ENCODE measurements at places on chromosomes 6 and 20.

DNA sequence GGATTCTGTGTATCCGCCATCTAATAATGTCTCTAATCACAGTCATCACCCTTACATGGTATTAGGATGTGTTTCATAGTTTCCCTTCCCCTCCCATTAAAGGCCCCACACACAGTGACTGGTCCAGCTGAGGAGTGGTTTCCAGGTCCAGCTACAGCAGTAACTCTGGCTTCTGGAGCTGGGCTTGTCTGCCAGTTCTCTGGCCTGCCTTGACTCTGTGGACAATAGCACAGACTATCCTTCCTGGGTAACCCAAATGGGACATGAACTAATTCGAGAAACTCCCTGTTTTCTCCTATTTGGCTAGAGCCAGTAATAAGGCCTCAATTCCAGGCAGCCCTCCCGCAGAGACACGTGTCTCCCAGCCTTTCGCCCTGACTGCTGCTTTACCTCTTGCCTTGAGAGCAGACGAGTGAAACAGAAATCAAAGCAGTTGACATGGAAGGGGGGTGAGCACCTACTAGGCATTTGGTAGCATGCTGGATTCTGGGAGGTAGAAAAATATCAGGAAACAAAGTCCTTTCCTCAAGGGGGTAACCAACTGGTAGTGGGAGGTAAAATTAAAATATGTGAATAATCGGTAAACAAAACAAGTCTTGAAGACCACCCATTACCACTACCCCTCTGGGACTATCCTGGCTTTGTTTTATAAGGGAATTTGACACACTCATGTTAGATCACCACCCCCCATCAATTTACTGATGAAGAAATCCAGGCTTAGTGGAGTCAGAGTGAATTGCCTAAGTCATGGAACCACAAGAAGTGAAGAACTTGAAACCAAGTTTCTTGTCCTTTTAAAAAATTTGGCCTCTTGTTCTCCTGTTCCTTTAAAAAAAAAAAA, 1.2 kb downstream of the TRAF3IP2 start:
- DNase-seq, result no peak
- no peaks in the 10 kb centered on the region for H3K27me3 ChIP-seq
- peak overlapping the region; percentile 94 for H3K27ac ChIP-seq
- H3K36me3 ChIP-seq, result peaks cover 4% of the 10 kb centered on the region

- H3K36me3 ChIP-seq, result no peaks in the 10 kb centered on the region
- H3K4me3 ChIP-seq, result peak overlapping the region; percentile 73
- H3K4me1 ChIP-seq, result peaks cover 20% of the 10 kb centered on the region
- no peak for DNase-seq
- peaks cover 49% of the 10 kb centered on the region for H3K27me3 ChIP-seq
These were observed 97.7 kb downstream of the SYCP2 start for GRCh38 chr20:59835448-59836395.

DNA sequence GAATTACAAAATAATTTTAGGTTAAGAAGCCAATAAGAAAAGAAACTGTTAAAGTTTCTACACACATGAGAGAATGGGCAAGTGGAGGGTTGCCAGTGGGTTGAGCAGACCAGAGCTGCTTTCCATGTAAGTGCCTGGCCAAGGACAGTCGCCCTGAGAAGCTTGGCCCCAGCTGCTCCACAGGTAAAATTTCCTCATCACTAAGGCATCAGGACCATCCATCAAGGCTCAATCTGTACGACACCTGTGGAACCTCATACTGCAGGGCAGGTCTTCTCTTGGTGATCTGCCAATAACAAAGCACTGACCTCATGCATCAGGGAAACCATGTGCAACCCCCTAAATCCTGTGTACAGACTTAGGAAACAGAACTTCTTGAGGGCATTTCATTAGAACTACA, 115.4 kb downstream of the INSM1 start:
- H3K4me1 ChIP-seq, result peaks cover 7% of the 10 kb centered on the region
- H3K27me3 ChIP-seq, result no peaks in the 10 kb centered on the region
- peaks cover 5% of the 10 kb centered on the region for H3K36me3 ChIP-seq
- no peak overlapping the region for H3K4me3 ChIP-seq
- no peak overlapping the region for H3K27ac ChIP-seq
- no peak for DNase-seq

DNA sequence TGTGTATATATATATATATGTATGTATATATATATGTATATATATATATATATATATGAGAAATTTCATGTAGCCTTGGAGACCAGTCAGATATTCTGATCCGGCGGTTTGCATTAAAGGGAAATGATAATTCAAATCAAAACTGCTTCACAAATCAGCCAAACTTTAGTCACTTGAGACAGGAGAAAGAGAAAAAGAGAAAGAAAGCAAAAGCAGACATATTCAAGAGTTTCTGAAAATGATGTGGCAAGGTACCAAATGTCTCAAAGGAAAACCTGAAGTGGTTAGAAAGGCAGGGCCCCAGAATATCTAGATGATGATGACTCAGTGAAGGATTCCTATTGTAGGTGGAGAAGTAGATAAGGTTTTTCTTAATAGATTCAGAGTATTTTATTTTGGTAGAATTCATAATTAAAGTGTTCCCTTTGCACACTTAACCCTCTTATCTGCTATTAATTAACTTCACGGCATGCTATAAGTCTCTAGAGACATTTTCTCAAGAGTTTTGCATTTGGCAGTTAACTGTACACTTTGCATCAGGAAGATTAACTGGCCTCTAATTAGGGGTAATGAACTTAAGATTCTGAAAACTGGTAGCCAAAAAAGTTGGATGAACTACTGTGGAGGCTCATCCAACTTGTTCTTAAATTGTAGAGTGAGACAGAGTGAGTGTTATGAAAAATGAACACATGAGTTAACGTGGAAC, 50.1 kb upstream of the ASF1A start:
- H3K4me3 ChIP-seq, result no peak overlapping the region
- H3K36me3 ChIP-seq, result peaks cover 15% of the 10 kb centered on the region
- H3K27ac ChIP-seq, result no peak overlapping the region
- H3K4me1 ChIP-seq, result no peaks in the 10 kb centered on the region
- no peaks in the 10 kb centered on the region for H3K27me3 ChIP-seq
- no peak for DNase-seq

DNA sequence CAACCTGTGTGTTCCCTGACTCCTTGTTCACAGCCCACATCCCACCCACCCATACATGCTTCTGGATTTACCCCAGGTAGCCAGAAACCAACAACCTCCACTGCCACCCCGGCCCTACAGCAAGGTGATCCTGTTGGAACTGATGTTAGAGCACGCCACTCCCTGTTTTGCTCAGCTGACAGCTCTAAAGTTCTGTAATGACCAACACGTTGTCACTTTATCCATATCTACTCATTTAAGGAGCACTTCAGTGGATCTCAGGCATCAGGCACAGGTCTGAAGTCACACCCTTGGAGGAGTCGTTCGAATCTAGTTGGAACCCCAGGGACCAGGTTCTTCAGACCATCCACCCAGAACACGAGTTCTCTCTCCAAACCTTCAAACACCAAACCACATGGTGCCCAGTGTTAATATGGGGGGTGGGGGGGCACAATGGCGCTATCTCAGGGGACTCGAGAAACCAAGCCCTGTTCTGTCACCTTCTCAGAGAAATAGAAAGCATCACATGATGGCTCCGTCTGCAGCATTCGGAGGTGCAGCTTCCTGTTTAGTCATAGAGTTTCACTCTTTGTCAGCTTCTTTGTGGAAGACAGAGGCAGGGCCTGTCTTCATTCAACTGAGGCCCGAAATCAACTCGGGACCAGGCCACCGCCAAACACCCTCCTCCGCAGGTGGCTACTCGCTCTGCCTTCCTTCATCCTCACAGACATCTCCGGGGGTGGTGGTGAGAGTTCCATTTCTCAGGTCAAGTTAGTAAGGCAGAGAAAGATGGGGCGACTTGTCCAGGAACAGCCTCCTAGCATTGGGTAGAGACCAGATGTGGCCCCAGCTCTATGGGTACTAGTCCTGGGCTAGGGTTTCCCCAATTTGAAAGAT, 142.2 kb downstream of the NFATC2 start:
- H3K4me3 ChIP-seq, result no peak overlapping the region
- H3K27ac ChIP-seq, result no peak overlapping the region
- H3K27me3 ChIP-seq, result no peaks in the 10 kb centered on the region
- H3K36me3 ChIP-seq, result no peaks in the 10 kb centered on the region

DNA sequence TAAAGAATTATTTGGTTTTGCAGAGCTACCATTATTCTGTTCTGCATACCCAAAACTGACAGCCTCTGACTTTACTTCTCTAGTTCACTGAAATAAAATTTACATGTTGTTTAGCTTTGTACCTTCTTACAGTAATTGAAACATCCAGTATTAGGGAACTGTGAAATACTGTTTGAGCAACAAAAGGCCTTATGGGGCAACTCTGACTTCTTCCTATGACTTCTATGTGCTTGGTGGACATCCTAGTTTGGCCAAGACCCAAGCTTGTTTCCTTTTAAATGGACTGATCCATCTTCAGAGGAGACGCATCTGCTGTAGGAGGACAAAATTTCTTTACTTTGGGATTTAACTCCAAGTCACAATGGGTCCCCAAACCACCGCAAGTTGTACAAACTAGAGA, 44.7 kb downstream of the NR2E1 start:
- H3K4me1 ChIP-seq, result no peaks in the 10 kb centered on the region
- peaks cover 18% of the 10 kb centered on the region for H3K36me3 ChIP-seq
- no peak overlapping the region for H3K4me3 ChIP-seq
- DNase-seq, result no peak
- no peak overlapping the region for H3K27ac ChIP-seq
